Uterine smooth muscle cell (primary cell): ENCODE measurements at places on chromosomes 3 and 15. TPM values are rescaled to one million over a fixed set of nuclear protein-coding genes. Genes with fewer than 3 reads are reported as not detected.

The EFCC1 gene
- total RNA-seq: not detected in 2 replicates

The DET1 gene
- total RNA-seq: 8.9 and 9.4 TPM in 2 replicates

The TUSC7 gene
- total RNA-seq: not detected in 2 replicates

The PSTPIP1 gene
- 0.11 TPM in 1 of 2 replicates, not detected in the other for total RNA-seq

The MORC1 gene
- not detected in 2 replicates for total RNA-seq

The RHO gene
- total RNA-seq: not detected in 2 replicates
